ENCODE measurements at places on chromosomes 11 and 22.

DNA sequence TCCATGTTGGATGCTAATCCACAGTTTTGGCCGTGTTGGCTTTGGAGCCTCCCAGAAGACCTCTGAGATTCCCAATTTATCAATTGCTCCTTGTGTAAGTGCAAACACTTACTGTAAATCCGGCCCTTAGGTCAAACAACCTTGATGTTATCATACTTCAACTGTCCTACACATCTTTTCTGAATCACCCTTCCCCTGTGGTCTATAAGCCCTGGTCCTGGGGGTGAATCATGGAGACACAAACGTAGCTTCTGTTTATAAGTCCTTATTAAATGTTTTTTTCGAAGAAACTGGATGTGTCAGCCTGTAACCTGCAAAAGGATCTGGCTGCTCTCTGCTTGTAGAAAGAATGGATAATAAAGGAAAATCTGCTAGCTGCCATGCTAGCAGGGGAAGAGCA lies 1.7 kb upstream of the IL10RA start:
- no peak for DNase-seq

- DNase-seq, result no peak
These were observed 45.4 kb downstream of the MYO7A start for GRCh38 chr11:77173494-77173893.

DNA sequence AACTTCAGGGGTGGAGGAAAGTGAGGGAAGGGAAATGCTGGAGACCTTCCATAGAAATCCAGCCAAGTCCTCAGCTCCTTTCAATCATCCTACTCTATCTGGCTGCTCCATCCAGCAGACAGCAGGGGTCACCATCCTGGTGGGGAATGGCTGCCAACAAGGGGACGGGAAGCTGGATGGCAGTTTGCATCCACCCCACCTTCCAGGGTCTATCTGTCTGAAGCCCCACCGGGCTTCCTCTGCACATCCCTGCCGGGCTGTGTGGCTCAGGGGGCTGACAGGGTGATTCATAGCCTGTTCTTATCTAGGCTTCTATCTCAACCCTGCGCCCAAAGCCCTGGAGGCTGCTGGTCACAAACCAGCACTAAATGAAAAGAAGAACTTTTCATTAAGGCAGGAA lies 1.1 kb downstream of the SYTL2 start:
- DNase-seq, result no peak

DNA sequence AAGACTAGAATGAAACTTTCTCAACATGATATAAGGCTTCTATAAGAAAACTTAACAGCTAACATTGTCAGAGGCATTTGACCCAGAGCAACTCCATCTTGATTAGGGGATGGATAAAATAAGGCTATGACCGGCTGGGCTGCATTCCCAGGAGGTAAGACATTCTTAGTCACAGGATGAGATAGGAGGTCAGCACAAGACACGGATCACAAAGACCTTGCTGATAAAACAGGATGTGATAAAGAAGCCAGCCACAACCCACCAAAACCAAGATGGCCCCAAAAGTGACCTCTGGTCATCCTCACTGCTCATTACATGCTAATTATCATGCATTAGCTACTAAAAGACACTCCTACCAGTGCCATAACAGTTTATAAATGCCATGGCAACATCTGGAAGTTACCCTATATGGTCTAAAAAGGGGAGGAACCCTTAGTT lies 135.2 kb downstream of the TTC28 start:
- DNase-seq, result no peak

DNA sequence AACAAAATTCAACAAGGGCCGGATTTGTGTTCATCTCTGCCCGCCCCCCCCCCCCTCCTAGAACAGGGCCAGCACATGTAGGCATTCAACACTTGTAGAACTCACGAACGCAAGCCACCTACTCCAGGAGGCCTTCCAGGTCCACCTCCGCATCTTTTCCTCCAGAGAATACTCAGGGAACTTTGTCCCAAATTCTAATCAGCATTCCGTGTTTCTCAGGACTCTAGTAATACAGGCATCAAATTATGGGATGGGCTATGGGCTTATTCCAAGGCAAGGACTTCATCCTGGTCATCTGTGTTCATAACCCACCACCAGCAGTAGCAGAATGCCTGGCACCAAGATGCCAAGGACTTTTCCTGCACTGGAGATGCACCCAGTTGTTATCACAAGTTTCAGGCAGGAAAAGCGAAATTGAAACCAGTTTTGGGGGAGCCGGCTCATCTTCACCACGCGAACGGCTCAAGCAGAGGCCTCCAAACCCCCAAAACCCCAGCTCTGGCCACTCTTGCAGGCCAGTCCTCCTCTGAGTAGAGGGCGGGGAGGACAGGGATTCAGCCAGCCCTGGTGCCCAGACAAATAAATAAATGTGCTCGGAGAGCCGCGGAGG lies 462 bp downstream of the UBE2L6 start:
- DNase-seq, result no peak

DNA sequence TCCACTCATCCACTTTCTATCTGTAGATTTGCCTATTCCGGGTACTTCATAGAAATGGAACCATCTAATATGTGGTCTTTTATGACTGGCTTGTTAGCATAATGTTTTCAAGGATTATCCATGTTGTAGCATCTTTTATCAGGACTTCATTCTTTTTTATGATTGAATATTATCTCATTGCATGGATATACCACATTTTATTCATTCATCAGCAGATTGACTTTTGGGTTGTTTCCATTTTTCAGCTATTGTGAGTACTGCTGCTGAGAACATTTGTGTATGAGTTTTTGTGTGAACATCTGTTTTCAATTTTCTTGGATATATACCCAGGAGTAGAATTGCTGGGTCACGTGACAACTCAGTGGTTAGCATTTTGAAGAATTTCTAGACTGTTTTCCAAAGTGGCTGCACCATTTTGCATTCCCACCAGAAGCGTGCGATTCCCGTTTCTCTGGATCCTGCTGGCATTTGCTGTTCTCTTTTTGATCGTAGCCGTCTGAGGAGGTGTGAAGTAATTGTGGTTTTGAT lies 8.9 kb downstream of the DERL3 start:
- no peak for DNase-seq

GRCh38 chr11:62054484-62055121 lies 69.2 kb upstream of the INCENP start:
- DNase-seq, result no peak

DNA sequence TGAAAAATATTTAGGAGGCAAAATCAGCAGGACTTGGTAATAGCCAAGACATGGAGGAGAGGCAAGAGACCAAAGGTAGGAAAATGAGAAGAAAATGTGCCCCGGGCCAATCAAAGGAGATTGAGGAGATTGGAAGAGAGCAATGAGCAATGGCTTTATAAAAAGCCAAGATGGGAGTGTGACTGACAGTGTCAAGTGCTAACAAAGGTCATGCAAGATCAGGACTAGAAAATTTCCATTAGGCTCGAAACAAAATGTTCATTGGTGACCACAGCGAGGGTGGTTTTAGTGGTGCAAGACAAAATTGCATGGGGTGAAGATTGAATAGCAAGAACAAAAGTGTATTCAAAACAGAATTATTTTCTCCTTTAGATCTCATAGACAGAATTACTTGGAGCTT lies 45.2 kb upstream of the TBCEL start:
- DNase-seq, result no peak

DNA sequence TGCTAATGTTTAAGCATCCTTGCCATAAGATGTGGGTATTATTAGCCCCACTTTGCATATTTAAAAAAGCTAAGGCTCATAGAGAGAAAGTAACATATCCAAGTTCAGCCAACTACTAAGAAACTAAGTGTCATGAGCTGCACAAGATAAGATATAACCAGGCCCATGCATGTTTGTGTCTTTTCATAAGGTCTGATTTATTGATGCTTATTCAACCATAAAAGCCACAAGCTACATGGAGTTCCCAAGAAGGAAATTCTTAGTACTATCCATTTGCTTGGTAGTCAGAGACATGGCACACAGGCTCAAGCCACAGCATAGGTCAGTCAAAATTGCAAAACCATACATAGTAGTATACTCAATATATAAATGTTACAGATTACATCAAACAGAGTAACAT lies 488.5 kb downstream of the SOX6 start:
- no peak for DNase-seq

DNA sequence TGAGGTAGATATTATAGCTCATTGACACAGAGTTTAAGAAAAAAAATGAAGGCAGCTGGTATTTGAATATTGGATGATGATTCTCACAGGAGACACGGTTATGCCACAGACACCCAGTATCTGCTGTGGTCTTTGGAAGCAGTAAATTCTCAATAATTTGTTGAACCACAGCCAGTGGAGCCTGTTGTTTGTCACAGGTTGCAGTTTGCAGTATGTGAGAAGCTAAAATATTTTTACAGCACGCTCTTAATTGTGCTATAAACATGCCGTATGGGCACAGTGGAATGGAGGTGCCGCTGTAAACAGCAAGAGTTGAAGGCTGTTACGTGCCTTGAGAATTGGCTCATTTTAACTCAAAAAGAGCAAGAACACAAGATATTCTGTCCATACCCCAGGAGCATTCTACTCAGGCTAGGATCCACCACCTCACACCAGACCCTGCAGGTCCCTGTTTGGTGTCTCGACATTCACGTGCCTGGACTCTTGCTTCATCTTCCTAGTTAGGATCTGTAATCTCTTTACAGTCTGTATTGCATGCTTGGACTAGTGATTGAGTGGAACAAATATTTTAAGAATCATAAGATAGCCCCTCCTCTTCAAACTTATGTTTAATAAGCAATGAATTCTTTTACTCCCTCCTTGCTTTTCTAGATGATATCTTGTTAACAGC lies 94.7 kb upstream of the GAL start:
- no peak for DNase-seq
